ENCODE measurements at places on chromosomes 16 and 17.

GRCh38 chr16:81630635-81631031 lies 148.5 kb upstream of the PLCG2 start:
- DNase-seq: peak; percentile 91

DNA sequence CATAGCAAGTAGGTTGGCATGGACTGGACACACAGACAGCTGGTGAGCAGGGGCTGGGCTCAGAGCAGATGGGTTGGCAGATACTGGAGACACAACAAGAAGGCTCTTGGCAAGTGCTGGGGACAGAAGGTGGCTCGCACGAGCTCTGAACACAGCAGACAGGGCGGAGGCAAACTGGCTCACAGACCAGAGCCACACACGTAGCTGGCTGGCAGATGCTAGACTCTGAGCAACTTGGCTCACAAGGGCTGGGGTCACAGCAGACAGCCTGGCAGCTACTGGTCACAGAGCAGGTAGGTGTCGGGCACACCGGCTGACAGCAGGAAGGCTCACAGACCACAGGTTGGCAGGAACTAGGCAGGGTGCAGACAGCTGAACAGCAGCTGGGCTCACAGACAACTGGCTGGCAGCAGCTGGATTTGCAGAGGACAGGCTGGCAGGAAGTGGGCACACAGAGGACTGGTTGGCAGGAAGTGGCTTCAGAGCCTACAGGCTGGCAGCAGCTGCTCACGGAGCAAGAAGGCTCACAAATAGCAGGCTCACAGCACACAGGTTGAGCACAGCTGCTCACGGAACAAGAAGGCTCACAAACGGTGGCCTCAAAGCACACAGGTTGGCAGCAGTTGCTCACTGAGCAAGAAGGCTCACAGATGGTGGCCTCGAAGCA lies 725 bp downstream of the KRTAP16-1 start:
- peak; percentile 45 for DNase-seq

DNA sequence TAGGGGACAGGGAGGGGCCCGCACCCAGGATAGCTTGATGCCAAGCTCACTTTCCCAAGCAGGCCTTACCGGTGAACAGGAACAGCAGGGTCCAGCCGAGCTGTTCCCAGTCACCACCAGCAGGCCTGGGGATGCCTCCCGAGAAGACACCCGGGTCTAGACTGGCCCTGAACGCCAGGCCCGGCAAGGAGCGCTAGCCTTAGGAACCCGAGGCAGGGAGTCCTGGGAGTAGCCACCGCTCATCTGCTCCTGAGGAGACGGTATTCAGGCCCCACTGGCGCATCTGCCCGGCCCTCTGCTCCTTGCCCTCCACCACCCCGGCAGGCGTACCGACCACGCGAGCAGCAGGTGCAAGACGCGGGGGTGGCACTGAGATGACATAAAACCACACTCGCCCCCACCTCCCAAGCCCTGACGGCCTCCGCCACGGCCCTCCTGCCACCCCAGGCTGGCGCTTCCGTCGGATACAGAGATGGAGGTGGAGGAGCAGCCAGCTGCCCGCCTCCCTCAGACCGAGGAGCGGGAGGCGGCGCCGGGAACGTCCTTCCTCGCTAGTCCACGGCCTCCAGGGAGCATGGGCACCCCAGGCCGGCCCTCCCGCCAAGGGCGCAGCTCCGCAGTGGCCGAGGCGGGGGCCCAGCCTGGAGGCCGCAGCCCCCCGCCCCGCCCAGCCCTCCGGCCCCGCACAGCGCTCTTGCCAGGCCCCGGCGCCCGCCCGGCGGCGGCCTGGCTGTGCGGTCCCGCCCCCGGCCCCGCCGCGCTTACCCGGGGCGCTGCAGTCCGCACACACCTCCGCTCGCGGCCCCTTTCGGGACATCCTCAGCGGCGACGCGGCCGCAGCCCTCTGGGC lies 661 bp downstream of the GIT1 start:
- peak; percentile 36 for DNase-seq

- DNase-seq: no peak
Observed at GRCh38 chr16:48123104-48123788, 32.5 kb downstream of the ABCC12 start.

- no peak for DNase-seq
Observed at GRCh38 chr17:75051941-75052340, 4.9 kb downstream of the KCTD2 start.

DNA sequence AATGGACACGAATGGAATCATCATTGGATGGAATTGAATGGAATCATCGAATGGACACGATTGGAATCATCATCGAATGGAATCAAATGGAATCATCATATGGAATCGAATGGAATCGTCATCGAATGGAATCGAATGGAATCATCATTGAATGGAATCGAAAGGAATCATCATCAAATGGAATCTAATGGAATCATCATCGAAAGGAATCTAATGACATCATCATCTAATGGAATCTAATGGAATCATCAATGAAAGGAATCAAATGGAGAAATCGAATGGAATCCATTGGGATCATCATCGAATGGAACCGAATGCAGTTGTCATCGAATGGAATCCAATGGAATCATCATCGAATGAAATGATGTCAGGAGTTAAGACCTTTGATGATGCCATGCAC lies 154.9 kb downstream of the SHCBP1 start:
- DNase-seq: no peak

- no peak for DNase-seq
Observed at GRCh38 chr17:57210224-57210553, 46.1 kb upstream of the MSI2 start.

GRCh38 chr16:30005341-30006094 lies 5.3 kb downstream of the DOC2A start:
- peak; percentile 23 for DNase-seq

DNA sequence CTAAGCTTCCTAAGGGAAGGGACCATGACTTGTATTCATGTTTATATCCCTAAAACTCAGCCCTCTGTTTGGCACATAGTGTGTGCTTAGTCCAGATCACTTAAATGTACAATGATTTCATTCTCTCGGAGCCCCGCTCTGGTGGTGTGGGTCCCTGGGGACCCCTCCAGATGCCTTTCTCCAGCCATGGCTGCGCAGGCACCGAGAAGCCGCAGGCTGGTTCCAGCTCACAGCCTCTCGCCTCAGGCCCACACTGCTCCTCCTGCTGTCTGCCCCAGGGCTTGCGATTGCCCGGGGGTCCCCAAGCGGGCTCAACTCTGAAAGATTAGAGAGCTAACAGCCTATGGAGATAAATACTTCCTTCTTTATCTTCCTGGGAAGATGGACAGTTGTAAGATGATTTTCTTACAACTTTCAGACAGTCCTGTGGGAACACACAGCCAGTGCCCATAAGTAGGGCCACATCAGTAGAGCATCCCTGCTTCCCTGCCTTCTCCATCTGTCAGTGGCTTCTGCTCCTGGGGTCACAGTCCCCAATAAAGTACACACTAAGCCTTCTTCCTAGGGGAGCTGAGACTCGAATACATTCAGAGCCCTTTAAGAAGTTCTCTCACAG lies 66.2 kb downstream of the CENPV start:
- no peak for DNase-seq

- no peak for DNase-seq
Observed at GRCh38 chr16:68093816-68094613, 8.8 kb downstream of the NFATC3 start.

GRCh38 chr17:77366558-77367245 lies 225.9 kb downstream of the SEC14L1 start:
- no peak for DNase-seq

GRCh38 chr17:69518951-69519350 lies 104.5 kb downstream of the MAP2K6 start:
- no peak for DNase-seq

- DNase-seq: no peak
Observed at GRCh38 chr17:65727246-65727645, 165.8 kb upstream of the AXIN2 start.

GRCh38 chr17:11446316-11446715 lies 152.0 kb upstream of the DNAH9 start:
- no peak for DNase-seq

DNA sequence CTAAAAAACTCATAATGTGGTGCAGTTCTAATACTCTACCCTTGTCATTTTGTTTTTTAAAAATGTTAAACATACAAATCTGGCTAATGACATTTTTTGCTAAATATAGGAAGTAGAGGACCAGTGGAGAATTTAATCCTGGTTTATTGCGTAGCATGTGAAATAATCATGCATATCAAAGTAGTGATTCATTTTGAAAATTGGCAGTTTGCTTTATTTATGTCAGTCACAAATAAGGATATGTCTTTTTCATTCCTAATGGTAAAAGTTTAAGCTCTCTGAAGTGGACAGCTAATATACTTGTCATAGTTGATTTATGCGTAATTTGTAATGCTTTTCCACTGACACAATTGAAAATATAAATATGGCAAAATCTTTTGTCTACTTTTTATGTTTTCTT lies 224.2 kb downstream of the BCAS3 start:
- DNase-seq: no peak

DNA sequence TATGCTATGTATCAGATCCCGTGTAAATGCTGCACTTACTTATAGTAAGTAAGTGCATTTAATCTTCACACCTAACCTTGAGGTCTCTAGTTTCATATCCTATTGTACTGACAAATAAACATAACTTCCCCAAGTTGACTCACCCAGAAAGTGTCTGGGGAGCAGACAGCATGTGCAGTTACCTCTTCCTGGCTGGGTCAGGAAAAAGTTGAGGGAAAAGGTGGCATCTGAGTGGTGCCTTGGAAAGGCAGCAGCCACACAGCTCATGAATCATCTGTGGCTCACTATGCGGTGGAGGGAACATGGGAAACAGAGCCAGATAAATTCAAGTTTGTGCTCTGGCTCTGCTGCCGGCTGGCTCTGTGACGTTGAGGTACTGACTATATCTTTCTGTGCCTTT lies 382.0 kb upstream of the DYNLRB2 start:
- DNase-seq: no peak

DNA sequence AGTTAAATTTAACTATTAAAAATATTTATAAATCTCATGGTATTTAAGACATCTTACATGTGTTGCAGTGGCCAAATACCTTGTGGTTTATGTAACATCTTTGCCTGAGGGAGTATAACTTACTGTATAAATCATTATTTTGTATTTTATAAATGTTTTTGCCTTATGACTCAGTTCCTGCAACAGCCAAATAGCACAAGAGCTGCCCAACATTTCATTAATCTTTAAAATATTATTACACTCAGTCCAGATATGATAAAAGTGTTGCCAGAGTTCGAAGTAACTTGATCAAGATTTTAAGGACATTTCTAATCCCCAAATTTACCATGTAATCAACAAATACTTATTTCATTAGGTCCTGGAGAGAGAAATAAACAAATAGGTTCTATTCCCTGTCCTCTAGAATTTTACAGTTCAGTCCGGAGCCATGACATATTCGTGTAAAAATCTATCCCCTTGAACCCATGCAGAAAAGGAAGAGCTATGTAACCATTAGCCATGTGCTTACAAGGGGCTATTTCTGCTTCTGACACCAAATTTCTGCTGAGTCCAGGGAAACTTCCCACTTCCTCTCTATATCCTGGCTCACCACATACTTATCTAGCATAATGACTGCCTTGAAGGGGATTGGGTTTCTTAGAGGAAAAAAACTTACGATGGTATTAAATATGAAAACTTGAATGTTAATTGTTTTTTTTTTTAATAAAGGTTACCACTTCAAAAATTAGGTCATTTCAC lies 44.0 kb downstream of the IRX6 start:
- no peak for DNase-seq

DNA sequence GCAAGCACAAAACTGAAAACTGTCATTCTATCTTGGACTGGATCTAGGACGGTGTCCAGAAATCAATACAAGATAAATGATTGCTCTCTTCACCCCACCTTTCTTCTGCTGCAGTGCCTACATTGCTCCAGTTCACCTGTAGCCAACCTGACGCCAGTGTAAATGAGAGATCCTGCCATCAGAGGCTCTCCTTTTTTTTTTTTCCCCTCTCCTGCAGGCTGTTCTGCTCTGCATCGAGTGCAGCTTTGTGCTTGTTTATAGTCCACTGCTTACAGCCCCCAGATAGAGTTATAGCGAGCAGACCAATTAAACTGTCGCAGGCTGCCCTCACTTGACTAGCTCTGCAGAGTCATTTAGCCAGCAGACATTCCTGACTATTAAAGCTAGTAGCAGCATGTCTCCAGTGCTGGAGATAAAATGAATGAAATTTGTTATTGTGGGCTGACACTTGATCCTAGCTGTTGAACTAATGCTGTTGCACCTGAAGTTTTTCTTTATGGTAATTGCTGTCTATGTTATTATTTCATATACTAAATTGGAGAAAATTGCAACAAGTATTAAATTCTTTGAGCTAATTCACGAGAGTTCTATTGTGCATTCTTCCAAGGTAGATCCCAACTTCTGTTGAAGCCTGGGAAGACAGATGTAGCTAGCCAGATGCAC lies 257.1 kb downstream of the FTO start:
- peak; percentile 58 for DNase-seq

GRCh38 chr16:87410968-87411367 lies 18.8 kb downstream of the MAP1LC3B start:
- no peak for DNase-seq

DNA sequence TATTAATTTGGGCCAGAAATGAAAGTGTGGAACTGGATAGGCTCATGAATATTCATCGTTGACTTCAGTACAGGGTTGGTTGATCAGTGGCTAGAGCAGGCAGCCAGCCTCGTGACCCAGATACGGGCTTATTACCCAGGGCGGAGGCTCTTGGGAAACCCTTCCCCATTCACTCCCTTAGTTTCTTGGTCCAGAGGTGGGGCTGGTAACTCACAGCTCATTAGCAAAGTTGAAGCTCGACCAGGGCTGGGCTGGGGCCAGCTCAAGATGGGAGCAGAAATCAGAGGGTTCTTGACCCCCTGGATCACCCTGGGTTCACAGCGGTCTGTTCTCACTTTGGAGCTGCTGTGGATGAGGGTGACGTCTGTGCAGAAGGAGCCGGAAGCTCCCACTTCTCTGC lies 44.6 kb upstream of the GSE1 start:
- DNase-seq: no peak

- no peak for DNase-seq
Observed at GRCh38 chr17:4600563-4600962, 16.2 kb downstream of the SMTNL2 start.

DNA sequence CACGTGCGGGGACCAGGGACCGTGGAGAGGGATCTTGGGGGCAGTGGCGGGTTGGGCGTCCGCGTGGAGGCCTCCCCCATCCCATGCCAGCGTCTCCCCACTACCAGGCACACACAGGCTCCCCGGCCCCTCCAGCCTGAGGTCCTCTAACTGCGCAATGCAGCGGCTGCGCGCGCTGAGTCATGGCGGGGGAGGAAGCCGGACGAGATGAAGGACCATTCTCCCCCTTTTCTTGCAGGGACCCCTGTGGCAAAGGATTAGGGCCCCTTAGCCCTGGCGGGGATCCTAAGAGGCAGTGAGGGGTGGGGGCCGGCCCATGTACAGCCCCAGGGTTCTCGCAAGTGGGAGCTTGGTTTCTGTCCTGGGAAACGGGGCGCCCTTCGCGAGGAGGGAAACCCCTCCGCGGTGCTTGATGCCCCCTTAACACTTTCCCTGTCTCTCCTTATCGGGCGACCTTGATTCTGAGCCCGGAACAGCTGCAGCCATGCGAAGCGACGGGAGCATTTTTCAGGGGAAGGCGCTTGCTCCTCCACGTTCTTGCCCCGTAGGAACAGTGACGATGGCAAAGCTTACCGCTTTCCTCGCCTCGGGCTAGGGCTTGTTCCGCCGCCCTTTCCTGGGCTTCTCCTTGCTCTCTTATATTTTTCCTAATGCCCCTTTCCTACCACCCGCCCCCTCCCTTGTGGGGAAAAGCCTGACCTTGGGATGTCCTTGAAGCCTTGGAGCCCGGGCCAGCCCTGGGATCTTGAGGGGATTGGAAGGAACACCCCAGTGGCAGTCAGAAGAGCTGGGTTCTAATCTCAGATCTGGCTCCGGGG lies 592 bp downstream of the ALDOA start:
- DNase-seq: no peak

Data from NCI-H1092 treated with DMSO at 0.1 percent for 48 hours (cell line).